ENCODE measurements at places on chromosomes 7 and 10.

- DNase-seq = no peak
Measured at GRCh38 chr7:142910481-142910880, 23.1 kb downstream of the TRPV5 start.

DNA sequence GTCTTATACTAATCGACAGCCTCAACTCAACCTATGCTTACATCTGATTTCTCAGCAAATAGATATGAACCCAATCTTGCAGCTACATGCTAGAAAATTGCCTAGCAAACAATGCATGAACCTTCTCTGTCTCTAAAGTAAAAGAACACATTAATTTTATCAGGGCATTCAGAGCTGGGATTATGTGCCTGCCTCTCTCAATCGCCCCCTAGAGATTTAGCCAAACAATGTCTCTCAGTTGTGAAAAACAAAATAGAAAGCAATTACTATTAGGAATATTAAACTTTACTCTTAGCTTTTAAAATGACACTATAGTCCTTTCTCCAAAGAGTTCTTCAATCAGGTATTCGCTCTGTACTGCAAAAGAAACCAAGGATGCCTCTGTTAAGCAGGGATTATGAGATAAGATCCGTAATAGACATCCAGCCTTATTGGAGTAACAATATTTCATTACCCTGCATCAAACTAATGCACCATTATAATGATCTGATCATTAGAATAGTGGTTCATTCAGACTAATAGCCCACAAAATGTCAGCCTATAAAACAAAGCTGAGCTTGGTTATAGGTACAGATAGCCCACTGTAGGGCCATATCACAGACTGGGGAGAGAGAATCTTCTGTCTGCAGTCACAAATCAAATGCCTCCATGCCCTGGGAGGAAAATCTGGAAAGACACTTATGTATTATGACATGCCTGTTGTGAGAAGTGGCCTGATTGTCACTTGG is 736.9 kb downstream of the PARD3 start:
- no peak for DNase-seq

- no peak for DNase-seq
Measured at GRCh38 chr10:129532838-129533237, 65.8 kb downstream of the MGMT start.

DNA sequence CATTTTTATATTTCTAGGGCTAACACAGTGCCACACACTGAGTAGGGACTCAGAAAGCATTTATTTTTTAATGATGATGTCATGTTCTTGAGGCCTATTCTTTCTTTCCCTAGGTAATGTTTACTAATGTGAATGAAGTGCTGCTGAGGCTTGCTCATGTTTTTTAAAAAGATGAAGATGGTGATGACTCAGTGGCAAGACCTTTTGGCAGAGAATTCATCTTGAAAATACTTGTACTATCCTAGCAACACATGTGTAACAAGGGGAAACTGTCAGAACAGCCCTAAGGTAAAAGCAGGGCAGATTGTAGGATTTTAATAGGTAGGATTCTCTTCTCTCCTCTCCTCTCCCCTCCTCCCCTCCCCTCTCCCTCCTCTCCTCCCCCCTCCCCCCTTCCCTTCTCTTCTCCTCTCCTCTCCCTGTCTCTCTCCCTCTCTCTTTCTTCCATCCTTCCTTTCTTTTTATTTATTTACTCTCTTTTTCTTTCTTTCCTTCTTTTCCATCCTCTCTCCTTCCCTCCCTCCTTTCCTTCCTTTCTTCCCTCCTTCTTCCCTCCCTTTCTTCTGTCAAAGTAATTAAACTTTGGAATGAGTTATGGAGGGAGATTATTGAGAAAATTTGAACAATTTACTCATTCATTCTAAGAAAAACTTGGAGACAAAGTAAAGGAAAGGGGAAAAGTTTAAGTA is 75.3 kb downstream of the ZNF92 start:
- DNase-seq = no peak

DNA sequence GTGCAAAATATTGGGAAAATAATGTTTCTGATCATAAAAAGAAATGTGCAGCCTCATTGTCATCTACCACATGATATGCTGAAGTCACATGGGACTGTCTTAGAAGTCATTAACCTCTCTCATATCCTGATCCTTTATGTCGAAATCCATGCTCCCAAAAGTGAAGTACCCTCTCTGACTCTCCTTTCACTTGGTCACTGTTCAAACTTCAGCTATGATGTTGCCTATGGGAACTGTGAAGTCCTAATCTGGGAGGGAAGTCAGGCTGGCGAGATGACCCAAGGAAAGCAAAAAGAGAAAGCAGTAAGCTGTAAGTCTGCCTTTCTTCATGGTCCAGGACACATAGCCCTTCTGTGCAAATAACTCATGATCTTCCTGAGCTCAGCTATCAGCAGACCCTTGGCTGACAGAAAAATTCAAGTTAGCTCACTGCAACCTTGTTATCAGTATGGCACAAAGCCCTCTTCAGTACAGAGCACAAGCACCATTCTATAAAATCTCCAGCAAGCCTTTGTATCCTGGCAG is 29.5 kb downstream of the WASL start:
- DNase-seq = no peak

DNA sequence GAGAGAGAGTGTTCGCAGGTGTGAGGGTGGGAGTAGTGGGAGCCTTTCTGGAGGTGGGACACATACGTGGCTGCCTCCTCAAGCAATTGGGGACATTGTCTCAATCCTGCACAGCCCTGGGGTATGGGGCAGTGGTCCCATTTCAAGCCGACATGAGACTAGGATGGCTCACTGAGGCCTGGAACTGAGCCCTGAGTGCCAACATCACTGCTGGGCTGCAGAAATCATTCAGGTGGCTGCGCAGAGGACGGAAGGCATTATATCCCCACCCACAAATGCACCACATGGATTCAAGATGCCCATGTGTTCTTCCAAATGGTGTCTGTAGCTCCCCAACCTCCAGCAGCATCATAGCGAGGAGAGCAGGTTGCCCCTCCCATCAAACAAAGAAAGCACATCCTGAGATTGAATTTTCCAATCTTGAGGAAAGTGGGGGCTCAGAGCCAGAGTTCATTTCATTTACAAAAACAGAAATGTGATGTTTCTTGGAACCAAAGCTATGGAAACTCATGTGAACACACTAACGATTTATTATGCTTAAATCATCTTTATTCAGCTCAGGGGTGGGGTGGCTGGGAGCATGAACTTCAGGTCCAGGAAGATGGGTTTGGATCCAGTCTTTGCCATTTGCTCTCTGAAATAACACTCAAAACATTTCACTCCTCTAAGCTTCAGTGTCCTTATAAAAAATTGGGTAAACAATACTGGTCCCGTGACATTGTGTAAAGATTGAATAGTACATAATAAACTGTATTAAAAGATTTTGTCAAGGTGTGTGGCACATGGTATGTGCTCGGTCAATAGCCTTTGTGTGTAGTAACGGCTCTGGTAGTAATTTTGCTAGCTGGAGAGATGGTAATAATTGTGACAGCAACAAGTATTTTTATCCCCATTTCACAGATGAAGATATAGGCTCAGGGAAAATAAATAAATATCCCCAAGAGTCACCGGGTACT is 4.6 kb downstream of the SFTPA2 start:
- no peak for DNase-seq

DNA sequence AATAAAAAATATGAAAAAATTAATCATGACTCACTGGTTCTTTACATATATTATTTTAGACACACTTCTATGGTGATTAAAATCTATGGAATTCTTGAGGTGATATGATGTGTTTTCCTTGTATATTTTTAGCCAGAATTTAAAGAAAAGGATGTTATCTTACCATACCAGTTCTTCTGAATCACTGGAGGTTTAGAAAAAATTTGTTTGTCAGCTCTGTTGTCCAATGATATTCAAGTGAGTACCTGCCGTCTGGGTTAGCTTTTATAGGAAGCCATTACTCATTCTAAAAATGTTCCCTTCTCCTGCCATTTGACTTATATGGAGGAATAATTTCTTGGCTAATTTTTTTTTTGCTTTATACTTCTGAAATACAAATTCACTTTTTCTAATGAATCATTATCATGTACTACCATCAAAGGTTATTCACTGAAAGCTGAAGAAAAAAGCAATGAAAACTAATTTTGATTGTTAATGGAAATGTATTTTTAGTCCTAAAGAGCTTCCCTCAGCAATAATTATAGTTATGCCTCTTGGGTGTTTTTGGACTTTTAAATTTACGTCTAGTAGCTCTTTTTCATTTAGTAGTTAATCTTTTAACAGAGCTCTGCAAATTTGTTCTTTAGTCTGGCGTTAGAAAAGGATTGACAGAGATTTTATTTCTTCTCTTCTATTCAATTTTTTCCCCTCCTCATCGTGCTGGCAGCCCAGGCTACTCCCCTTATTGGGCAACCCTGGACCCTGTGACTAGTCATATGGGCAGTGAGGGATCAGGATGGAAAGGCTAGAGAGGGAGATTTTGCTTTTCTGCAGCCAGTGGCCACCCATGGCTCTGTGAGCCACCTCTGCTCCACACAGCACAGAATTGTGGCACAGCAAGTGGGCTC is 434.2 kb downstream of the LRMDA start:
- DNase-seq = no peak

DNA sequence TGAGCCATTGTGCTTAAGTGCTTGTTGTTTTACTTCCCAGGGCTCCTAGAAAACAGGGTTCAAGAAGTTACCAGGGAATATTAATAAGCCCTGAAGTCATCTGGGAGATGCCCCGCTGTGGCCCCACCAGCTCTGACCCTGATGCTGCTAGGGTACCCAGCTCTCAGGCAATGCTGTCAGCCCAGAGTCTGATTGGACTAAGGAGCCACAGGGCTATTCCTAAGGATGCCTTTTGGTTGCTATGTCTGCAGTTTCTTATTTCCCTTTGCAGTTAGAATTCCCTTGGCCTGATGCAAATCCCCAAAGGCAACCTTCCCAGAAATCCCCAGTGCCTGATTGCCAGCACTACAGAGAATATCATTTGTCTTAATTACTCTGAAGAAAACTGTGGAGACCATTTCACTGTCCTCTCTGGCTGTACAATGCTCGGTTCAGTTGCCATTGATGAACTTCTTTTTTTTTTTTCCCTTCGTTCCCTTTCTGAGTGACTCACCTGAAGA is 236.7 kb upstream of the KMT2E start:
- no peak for DNase-seq

Measured in NCI-H1092 (cell line).